WERI-Rb-1 (cell line): ENCODE measurements at places on chromosomes 12 and 14.

DNA sequence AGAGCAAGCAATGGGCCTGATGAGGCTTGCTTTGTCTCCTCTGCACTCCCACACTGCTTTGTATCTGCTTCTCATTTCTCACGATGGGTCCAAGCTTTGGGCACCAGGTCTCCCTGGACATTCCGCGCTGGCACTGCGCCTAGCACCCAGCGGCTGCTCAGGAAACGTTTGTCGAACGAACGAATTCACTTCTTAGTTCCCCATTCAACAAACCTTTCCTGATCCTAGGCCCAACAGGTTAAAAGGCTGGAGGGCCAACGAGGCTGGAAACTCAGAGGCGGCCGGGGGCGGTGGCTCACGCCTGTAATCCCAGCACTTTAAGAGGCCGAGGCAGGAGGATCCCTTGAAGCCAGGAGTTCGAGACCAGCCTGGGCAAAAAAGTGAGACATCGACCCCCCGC lies 1.0 kb upstream of the GLRX5 start:
- DNase-seq: no peak

DNA sequence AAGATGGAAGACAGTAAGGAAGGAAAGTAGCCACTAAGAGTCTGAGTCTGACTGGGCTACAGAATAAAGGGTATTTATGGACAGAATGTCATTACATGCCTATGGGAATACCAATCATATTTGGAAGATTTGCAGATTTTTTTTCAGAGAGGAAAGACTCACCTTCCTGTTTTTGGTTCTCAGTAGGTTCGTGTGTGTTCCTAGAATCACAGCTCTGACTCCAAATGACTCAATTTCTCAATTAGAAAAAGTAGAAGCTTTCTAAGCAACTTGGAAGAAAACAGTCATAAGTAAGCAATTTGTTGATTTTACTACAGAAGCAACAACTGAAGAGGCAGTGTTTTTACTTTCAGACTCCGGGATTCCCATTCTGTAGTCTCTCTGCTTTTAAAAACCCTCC lies 15.4 kb upstream of the PAPLN start:
- DNase-seq: no peak

DNA sequence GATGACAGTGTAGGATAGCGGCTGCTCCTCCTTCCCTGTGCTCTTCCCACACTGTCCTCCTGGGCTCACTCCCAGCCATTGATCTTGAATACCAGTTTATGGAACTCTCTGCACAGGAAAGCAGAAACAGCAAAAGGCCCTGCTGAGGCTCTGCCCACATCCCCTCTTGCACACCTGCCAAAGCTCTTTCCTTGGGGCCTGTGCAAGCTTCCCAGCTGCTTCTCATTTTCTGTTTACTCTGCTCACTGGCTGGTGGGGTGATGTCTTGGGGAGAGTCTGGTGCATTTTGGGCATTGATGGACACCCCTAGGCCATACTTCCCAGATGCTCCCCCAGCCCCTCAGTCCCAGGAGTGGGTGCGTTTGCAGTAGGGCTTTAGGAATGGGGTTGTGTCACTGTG lies 361.8 kb downstream of the TMEM121 start:
- DNase-seq: no peak

DNA sequence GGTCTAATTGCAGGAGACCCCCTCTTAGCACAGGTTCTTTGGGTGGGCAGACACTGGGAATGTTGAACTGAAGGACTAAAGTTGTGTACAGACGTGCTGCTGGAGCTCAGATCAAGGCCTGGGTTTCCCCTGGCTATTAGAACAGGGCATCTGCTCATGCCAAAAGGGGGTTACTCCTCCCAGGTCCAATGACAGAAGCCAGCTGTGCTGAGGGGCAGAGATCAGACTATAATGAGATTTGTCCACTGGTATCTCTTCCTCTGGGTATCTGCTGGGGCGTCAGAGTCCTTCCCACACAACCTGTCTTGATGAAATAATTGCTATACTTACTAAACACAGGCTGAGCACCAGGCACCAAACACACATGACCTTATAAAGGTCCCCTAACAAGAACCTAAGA lies 42.6 kb downstream of the LTBP2 start:
- DNase-seq: no peak

GRCh38 chr12:94244165-94245133 lies 96.1 kb downstream of the PLXNC1 start:
- DNase-seq: no peak

DNA sequence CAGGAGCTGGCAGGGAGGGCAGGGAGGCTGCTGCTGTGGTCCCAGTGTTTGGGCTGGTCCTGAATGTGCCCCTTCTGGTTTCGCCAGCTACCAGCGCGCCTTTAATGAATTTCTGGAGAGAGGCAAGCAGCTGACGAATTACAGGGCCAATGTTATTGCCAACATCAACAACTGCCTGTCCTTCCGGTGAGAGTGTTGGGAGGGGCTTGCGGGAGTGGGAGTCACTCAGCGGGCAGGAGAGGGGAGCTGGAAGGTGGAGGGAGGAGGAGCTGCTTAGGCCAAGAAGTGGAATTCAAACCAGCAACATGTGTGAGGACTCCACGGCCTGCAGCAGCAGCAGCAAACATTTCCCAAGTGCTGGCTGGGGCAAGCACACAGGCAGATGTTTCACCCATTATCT lies 7.7 kb downstream of the TNFAIP2 start:
- DNase-seq: no peak

GRCh38 chr12:26748412-26748740 lies 84.6 kb downstream of the ITPR2 start:
- DNase-seq: no peak
